ENCODE measurements at places on chromosomes 2 and 18.

- no peak for DNase-seq
Measured at GRCh38 chr18:61334951-61335683, 1.9 kb downstream of the CDH20 start.

- no peak for DNase-seq
Measured at GRCh38 chr2:119360423-119360966, 6.1 kb downstream of the C2orf76 start.

- no peak for DNase-seq
Measured at GRCh38 chr18:32684096-32684495, 88.7 kb downstream of the KLHL14 start.

- DNase-seq: no peak
Measured at GRCh38 chr2:168137510-168138180, 109.8 kb downstream of the STK39 start.

GRCh38 chr2:66813525-66813924 lies 378.6 kb downstream of the MEIS1 start:
- no peak for DNase-seq

DNA sequence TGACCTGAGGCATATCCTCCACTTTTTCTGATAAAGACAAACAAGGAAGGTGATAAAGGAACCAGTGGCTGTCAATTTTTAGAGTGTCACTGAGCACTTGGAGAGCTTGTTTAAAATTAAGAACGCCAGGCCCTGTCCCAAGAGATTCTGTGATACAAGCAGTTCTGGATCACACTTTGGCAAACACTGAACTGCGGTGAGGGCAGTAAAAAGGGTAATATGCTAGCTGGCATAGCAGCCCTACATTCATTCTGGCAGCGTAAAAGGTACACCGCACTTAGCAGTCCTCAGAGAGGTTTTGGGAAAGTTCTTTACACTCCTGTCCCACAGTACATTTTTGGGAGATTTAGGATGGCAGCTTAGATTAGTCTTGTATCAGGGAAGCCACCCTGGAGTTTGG lies 101.3 kb upstream of the CCDC150 start:
- no peak for DNase-seq

GRCh38 chr2:198973181-198973580 lies 484.6 kb downstream of the SATB2 start:
- no peak for DNase-seq

GRCh38 chr2:54143780-54144179 lies 28.4 kb downstream of the ACYP2 start:
- no peak for DNase-seq

DNA sequence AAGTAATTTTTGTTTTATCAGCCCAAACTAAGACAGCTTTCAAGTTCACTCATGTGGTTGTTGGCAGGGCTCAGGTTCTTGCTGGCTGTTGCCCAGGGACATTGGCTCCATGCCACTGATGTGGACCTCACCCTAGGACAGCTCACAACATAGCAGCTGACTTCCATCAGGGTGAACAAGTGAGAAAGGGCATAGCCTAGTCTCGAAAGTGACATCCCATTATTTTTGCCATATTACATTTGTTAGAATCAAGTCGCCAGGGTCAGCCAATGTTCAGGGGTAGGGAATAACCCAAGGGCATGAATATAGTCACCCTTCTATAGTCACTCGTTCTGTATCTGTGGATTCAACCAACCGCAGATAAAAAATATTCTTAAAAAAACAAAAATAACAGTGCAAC lies 10.7 kb upstream of the CWC22 start:
- no peak for DNase-seq

GRCh38 chr18:73945130-73945792 lies 202.4 kb downstream of the FBXO15 start:
- no peak for DNase-seq

DNA sequence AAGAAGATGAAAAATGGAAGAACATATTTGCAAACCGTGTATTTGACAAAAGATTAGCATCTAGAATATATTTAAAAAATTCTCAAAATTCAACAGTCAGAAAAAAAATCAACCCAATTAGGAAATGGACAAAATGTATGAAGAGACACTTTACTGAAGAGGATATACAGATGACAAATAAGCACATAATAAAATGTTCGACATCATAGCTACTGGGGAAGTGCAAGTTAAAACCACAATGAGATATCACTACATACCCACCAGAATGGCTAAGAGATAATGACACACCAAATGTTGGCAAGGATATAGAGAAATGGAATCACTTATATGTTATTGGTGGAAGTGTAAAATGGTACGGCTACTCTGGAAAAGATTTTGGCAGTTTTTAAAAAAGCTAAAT lies 11.7 kb upstream of the NUP35 start:
- DNase-seq: no peak

DNA sequence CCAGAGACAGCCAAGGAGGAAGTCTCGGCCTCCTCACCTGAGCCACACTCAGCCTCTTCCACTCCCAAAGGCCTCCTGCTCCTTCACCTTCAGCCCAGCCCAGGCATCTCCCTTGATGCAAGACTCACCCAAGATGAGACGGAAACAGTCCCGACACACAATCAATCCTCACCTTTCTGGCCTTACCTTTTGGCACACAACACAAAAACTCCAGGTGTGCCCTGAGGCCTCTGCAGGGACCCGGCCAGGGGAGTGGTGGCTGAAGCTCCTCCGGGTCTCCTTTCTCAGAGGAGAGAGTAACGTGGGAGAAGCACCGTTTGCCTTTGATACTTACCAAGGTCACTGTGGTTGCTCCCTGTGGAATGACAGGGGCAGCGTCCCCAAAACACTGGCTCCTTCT lies 23.8 kb upstream of the EFHD1 start:
- no peak for DNase-seq

DNA sequence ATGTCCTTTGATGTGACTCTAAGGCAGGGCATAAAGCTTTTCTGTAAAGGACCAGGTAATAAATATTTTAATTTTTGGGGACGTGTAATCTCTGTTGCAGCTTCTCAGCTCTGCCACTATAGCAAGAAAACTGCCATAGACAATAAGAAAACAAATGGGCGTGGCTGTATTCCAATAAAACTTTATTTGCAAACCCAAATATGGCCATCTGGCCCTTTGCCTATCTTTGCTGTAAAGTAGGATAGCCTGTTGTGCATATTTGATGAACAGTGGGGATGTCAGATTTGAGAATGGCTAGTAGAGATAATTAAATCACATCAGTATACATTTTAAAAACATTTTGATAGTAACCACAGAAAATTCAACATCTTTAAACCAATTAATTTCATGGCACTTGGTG lies 95.6 kb upstream of the NOSTRIN start:
- DNase-seq: no peak

GRCh38 chr2:230225486-230225885 lies at the start of gene SP140:
Gene SP140, plus strand, starts transcription at chr2:230225736. Its CDS starts 109 bp downstream, at chr2:230225845.
- no peak for DNase-seq

DNA sequence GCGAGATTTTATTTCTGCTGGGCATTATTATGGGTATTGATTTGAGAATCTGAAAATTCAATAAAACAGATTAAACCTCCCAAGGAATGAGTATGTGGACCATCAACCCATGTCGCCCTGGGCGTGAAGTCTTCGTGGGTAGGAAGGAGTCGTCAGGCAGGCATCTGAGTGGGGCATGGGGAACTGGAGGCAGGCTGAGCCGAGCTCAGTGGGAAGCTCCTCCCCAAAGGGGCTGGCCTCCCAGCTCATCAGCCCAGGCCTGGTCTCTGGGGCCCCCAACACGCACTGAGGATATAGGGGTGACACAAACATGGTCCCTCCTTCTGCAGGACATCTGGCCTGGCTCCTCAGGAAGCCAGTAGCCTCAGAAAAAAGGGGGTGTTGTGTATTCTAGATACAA lies 265.2 kb downstream of the TFCP2L1 start:
- DNase-seq: no peak

- no peak for DNase-seq
Measured at GRCh38 chr18:37242826-37243560, 322.6 kb downstream of the CELF4 start.

DNA sequence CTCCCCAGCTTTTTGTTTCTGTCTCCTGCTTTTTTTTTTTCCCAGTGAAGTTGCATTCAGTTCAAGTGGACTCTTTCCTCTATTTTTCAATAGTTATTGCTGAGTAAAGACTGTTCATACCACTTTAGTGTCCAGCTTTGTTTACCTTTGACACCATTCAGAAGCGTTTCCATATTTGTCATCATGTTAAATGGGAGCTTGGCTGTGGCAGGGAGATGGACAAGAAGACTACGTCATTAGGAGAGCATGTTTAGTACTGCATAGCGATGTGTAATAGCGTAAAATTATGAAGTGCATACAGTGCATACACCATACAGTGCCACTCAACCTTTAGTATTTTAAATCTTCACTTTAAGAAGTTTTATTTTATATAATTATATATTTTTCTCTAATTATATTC lies 655.9 kb downstream of the DCC start:
- peak; percentile 58 for DNase-seq

GRCh38 chr2:151161821-151162551 lies 99.7 kb downstream of the RBM43 start:
- DNase-seq: no peak

- no peak for DNase-seq
Measured at GRCh38 chr2:15178946-15179345, 382.2 kb downstream of the NBAS start.

- no peak for DNase-seq
Measured at GRCh38 chr2:85853499-85854165, 35.2 kb downstream of the ST3GAL5 start.

- DNase-seq: no peak
Measured at GRCh38 chr2:29787473-29788465, 133.6 kb downstream of the ALK start.

DNA sequence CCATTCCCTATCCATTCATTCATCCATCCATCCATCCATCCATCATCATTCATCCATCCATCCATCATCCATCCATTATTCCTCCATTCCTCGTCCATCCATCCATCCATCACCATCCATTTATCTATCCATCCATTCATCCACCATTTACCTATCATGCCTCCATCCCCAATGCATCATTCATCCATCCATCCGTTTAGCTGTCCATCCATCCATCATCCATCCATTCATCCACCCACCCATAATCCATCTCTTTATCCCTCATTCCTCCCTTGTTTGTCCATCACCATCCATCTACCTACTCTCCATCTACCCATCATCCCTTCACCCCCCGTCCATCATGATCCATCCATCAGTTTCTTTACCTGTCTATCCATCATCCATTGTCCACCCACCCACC lies 13.6 kb downstream of the NFATC1 start:
- DNase-seq: no peak

DNA sequence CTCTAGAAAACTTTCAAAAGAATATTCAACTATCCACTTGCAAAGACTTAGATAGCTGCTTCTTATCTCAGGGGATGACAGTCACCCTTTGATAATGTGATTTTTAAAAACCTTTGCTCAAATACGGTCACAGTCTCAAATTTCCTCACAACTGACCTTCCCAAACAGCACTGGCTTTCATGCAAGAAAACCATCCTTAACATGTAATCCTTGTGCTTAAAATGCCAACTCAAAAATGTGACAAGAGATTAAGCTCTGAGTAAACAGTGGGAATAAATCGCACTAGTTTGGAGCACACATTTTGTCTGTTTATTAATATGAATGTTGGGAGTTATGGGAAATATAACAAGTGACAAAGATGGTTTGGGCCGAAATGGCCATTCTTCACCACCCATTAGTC lies 87.5 kb upstream of the CCBE1 start:
- no peak for DNase-seq

GRCh38 chr2:180728928-180729559 lies 251.4 kb upstream of the UBE2E3 start:
- no peak for DNase-seq

- DNase-seq: no peak
Measured at GRCh38 chr18:8969639-8970390, 132.7 kb upstream of the NDUFV2 start.

DNA sequence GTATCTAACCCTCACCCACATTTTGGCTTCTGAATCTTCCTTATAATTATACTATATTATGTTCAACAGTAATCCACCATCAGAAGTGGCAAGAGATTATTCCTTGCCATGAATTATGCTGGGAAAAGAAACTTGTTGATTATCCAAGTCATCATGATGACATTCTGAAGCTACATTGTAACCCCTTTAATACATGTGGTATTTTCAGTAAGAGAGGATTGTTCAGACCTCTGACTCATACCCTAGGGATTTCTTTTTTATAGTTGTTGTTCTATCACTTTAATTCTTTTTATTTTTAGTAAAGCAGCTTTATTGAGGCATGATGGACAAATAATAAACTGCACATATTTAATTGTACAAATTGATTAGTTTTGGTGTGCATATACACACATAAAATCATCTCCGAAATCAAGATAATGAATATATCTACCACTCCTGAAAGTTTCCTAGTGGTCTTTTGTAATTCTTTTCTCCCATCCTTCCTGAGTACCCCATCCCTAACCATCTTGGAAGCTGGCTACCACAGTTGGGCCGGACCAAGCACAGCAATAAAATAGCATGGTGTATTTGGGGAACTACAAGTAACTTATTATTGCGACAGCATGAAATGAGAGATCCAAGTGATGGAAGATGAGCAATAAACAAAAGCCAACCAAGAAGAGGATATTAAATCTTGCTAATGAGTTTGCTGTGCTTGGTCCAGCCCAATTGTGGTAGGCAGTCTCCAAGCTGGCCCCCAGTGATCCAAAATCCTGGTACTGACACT lies 159.9 kb downstream of the BARD1 start:
- no peak for DNase-seq

DNA sequence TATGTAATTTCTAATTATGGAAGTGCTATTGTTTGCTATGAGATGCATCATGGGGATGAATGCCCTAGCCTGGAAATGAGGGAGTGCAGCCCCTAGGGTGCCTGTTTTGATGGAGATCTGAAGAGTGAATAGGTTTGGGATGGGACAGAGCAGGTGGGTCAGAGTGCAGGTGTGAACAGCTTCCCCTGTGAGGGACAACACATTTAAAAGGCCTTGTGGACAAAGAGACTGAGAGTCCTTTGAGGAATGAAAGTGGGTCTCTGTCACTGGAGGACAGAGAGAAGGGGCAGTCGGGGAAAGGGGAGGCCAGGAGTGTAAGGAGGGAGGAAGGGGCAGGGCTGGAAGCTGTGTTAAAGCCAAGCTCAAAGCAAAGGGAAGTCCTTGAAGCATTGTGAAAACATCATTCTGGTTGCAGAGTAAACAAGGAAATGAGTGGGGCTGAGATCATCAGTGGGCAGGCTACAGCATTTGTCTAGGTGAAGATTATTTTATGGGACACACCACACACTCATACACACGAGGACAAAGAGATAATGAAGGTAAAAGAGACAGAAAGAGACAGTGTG lies 877.6 kb downstream of the SLC4A3 start:
- peak; percentile 92 for DNase-seq

GRCh38 chr2:221018262-221018661 lies 553.8 kb downstream of the EPHA4 start:
- DNase-seq: no peak
